ENCODE measurements at places on chromosomes 1 and 21.

DNA sequence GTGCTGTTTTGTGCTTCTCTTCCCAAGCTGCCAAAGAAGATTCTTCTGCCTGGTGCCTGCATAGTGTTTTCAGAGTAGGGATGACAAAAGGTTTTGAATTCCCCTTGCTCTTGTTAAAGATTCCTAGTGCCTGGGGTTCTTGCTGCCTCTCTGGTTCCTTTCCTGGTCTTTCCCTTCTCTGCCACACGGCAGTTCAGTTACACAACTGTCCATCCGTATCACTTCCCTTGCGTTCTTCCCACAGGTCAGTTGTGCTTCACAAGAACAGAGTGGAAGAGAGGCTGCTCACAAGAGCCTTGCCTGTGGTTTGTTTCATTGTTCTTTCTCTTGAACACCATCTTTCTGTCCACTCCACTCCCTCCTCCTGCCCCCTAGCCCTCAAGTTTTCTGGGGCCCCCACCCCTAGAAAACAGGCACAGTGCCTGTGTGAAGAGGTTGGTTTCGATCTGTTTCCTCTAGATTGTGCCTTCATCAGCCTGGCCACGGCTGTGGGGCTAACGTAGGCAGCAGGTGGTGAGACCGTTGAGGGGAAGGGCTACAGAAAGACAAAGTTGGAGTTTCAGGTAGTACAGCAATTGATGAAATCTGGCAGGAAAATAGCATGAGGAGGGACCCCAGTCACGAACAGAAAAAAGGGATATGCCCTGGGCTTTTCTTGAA, 5.8 kb downstream of the VASH2 start:
- DNase-seq, result no peak

GRCh38 chr1:245091818-245092637, 62.8 kb upstream of the KIF26B start:
- DNase-seq, result peak; percentile 99

GRCh38 chr1:16484501-16484835, 29.6 kb downstream of the RNU1-1 start:
- DNase-seq, result no peak

GRCh38 chr1:201542309-201543035, 3.5 kb downstream of the NAV1 start:
- peak; percentile 92 for DNase-seq

DNA sequence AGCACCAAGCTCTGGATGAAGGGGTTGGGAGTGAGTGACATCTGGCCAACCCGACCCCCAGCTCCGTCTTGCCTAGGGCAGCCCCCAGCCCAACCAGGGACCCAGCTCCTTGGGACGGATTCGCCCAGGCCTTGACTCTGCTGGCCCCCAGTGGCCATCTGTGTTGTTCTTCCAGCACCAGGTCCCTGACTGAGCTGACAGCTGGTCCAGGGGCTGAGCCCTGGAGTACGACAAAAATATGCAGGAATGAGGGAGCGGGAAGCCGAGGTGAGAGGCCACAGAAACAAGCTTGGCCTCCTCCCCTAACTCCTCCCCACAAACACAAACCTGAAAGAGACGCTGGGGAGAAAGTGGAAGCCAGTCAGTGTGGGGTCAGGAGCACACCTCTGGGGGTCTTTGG, 55.0 kb upstream of the PAX7 start:
- DNase-seq, result peak; percentile 49

- DNase-seq, result no peak
These were observed 18.3 kb downstream of the CAPN2 start for GRCh38 chr1:223730479-223731132.

DNA sequence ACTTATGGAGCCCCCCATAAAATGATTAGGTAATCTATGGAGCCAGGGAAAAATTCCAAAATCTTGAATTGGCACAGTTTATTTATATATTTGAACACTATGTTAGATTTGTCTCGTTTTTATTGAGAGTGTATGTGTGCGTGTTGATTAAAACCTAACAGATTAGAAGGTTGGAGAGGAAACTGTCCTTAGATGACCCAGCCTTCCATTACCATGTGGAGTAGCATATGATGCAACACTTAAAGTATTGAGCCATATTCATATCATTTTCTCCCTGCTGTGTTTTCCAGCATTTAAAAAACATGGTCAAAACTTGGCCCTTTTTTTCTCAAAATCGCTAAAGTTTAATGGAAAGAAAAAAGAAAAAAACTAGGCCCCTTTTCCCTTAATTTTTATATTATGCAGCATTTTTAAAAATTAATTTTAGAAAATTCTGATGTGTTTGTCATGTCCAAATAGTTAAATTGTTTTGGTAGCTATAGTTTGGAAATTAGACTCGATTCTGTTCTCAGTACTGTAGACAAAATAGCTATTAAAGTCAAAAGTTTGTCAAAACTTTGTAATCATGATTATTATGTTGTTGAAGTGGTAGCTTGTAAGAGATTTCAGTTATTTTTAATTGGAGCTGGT, 2.3 kb downstream of the LRRC8D start:
- peak; percentile 71 for DNase-seq

GRCh38 chr1:235941876-235942624, 75.3 kb upstream of the LYST start:
- peak; percentile 12 for DNase-seq

DNA sequence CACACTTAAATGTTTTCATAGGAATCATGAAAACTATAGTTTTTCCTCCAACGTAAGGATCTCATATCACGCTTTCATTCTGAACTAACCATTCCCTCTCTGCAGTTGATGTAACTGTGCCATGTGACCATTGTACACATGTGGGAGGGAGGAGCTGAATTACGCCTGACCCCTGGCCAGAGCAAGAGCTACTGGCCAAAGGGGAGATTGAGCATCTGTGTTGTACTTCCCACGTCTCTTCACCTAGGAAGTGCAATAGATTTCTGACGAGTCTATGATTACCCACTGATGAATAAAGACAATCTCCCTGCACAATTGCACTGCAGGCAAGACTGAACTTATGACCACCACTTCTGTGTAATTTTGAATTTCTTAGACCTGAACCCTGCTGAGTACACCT, 24.0 kb downstream of the PTPRC start:
- DNase-seq, result no peak

- peak; percentile 9 for DNase-seq
These were observed 22.1 kb downstream of the SSX2IP start for GRCh38 chr1:84668185-84668584.

DNA sequence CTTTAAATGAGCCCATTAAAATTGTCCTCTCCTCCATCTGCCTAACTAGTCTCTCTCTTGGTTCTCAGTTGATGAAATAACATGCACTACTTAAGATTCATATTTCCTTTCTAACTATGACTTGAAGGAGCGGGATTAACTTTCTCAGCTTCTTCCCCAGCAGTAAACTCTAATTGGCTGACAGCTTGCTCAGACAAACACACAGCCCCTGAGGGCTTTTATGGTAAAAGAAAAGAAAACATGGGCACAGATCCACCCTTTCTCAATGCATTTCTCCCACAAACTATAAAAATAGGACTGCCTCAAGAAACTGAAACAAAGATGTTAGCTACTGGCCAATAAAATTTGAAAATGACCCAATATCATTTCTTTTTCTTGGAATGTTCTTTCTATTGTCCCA, 703.1 kb downstream of the ADGRL2 start:
- DNase-seq, result no peak

DNA sequence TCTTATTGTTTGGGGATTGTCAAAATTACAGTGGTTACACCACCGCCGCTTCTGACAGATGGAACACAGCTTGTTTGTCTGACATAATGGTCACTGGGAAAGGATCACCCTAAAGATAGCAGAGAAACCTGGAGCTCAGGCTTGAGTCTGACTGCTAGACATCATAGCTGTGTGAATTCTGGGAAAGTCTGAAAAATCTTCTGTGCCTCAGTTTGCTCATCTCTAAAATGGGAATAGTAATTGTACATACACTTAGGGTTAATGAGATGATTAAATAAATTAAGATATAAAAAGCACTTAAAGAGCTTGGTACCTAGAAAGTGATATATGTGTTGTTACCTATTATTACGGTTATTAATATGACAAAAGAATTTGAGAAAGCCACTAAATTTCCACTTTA, 39.7 kb upstream of the NRIP1 start:
- no peak for DNase-seq

DNA sequence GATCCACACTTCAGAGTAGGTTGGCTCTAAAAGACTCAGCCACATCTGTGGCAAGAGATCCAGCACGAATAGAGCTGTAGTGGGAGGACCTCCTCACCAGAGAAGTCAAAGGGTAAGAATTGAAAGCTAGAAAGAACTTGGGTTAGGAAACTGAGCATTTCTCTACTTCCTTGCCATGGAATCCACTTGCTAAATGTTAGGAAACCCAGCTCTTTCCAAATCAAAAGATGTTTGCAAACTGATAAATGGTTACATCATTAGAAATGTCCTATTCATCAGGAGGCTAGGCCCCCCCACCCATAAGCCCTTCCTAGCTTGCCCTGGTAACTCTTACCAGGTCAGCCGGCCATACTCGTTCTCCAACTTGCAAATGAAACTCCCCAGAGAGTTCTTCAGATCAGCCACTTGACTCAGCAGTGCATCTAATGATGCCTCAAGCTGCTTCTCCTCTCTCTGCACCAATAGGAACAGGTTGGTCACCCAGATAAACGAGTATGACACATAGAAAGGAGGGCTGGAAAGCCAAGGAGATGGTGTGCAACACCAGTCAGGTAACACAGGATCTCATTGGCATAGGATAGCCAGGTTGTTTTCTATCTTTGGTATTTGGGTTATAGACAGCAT, 1.5 kb downstream of the MED8 start:
- DNase-seq, result peak; percentile 82

- no peak for DNase-seq
These were observed 123.4 kb downstream of the SIK1 start for GRCh38 chr21:43303275-43304178.

DNA sequence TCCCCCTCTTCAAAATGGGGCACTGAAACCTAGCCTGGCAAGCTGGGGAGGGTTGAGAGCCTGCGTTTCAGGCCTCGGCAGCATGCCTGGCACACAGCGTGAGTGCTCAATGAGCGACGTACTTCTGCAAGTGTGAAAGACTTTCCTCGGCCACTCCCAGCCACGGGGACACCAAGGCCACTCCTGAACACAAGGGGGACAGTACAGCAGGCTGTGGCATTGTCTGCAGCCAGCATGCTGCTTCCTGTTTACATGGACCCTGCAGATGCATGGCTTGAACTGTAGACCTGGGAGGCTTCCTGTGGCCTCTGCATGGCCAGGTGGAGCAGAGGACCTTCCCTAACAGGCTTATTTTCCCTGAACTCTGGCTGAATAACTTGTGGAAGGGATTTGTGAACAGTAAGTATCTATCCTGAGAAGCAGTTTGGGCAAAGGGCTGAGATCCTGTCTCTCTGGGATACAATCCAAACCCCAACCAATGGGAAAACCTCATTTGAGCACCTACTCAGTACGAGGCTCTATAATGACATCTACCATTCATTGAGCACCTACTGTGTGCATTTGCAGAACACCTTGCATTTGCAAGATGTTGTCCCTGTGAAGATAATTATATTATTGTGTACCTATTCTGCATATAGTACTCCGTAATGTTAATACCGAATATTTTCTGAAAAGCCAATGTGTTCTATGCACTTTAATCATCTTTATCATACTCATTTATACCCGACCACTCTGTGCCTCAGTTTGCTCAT, 9.9 kb upstream of the HSPG2 start:
- no peak for DNase-seq

- DNase-seq, result no peak
These were observed 674.3 kb downstream of the BRINP3 start for GRCh38 chr1:189803364-189803763.

- peak; percentile 84 for DNase-seq
These were observed 122.3 kb downstream of the TGFB2 start for GRCh38 chr1:218467101-218468072.

GRCh38 chr1:89839516-89839915, 18.7 kb downstream of the LRRC8D start:
- no peak for DNase-seq

- no peak for DNase-seq
These were observed 2.7 kb downstream of the CHI3L1 start for GRCh38 chr1:203183828-203184227.

DNA sequence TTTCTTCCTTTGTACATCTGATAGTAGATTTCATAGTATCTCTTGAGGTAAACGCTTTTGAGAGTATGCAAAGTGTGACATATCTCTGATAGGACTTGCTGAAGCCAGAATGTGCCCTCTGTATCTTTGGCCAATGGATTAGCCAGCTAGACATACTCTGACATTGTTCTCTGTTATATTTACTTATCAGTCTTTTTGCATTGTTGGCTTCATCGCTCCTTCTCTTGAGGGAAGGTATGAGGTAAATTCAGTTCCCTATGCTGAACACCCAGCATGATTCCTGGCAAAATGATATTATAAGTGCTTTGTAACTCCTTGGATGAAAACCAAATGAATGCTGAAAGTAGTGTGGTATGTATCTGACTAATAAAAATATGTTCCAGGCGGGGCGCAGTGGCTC, 163.2 kb upstream of the CACYBP start:
- DNase-seq, result peak; percentile 38

- DNase-seq, result no peak
These were observed 128.0 kb upstream of the KLHDC7A start for GRCh38 chr1:18352636-18353265.

- DNase-seq, result no peak
These were observed 85.6 kb downstream of the PRRX1 start for GRCh38 chr1:170749549-170749948.

GRCh38 chr1:50967416-50968157, 2.5 kb upstream of the CDKN2C start:
- DNase-seq, result peak; percentile 68

DNA sequence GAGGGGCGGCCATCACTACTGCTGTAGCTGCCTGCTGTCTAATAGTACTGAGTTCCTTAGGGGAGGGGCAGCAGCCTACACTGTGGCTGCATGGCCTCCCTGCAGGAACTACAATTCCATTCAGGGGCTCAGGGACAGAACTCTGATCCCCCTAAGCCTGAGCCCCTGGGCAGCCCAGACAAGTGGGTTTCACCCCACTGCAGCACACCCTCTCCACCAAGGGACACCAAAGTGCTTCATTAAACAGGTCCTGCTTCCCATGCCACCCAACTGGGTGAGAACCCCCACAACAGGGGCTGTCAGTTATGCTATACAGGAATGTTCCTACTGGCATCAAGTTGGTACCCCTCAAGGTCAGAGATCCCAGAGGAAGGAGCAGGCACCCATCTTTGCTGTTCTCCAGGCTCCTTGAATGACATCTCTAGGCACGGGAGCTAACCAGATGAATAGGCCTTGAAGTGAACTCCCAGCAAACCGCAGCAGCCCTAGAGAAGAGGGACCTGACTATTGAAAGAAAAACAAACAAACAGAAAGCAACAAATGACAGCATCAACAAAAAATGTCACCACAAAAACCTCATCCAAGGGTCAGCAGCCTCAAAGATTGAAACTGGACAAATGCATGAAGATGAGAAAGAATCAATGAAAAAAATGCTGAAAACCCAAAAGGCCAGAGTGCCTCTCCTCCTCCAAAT, 437.4 kb downstream of the NUF2 start:
- no peak for DNase-seq

Data from GM23248 (cell line).